Left ventricle myocardium inferior (tissue), 1 donor: ENCODE measurements at places on chromosomes 16 and 17. TPM values are rescaled to one million over a fixed set of nuclear protein-coding genes. Genes with fewer than 3 reads are reported as not detected.
A peak's percentile ranks its signal among the peaks of the same experiment; 100 is the strongest.

DNA sequence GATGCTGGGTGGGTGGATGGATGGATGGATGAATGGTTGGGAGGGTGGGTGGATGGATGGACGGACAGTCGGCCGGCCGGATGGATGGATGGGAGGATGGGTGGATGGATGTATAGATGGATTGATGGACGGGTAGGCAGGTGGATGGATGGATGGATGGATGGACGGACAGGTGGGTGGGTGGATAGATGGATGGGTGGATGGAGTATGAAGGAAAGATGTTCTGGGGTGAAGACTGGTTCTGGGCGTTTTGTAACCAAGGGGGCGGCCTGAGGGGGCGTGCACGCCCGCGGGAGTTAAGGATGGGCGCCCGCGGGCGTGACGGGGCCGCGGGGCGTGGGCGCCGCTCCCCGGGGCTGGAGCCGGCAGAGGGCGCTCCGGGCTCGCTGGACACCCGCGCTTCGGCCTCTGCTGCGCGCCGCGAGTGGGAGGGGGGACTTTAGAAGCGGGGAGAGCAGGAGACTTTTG is at the start of gene NECAB2:
NECAB2 (plus strand) TSS at position 407 of the 468 bp plus-strand sequence. CDS start 405 bp downstream, outside the sequence.
- peak; percentile 62 for DNase-seq
- peak within 1 kb of the TSS; percentile 64 for H3K4me3 ChIP-seq
- peaks cover 10% of the 10 kb centered on the region for H3K4me1 ChIP-seq
- no peak within 1 kb of the TSS for H3K27ac ChIP-seq

- no peak overlapping the region for H3K4me3 ChIP-seq
- no peaks in the 10 kb centered on the region for H3K27me3 ChIP-seq
- H3K27ac ChIP-seq: no peak overlapping the region
- peaks cover 14% of the 10 kb centered on the region for H3K4me1 ChIP-seq
These were observed 6.7 kb upstream of the C16orf95 start for GRCh38 chr16:87323727-87324410.

- DNase-seq: no peak
- peaks cover 19% of the 10 kb centered on the region for H3K4me1 ChIP-seq
These were observed 391.1 kb downstream of the SOX9 start for GRCh38 chr17:72511874-72512273.

The SALL1 gene
- 1.3 TPM for total RNA-seq
